NCI-H2029 treated with DMSO at 0.1 percent for 48 hours (cell line): ENCODE measurements at places on chromosomes 7 and 10.

- no peak for DNase-seq
Measured at GRCh38 chr10:120336911-120337540, 120.0 kb upstream of the PLPP4 start.

- DNase-seq = no peak
Measured at GRCh38 chr10:92567952-92568600, 5.8 kb downstream of the IDE start.

DNA sequence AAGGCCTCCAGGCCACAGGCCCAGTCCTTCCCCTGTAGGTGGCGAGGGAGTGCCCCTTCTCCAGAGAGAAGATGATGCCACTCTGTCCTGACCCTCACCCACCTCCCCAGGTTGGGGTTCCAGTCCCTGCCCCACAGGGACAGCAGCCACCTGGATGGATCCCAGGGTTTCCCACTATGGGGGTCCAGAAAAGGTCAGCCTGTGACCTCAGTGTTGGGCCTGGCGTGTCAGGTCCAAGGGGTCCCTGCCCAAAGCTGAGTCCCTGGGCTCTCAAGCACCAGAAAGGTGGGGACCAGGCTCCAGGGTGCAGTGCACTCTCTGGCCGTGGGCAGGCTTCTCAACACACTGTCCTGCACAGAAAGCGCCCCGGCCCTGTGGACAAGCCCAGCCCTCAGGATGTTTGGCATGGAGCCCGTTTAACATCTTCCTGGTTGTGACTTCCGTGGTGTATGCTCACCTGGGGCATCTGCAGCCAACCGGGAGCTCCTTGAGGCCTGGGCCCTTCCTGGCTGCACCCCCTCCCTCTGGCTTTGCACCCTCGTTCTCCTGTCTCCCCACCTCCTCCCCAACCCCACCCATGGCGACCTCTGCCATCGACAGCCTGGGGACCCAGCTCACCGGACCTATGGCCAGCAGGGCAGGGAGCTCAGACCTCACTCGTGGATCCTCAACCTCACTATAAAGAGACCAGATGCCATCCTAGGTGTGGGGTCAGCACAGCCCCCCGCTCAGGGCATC lies 58.3 kb upstream of the PPP2R2D start:
- DNase-seq = no peak

GRCh38 chr10:37467246-37467645 lies 341.8 kb downstream of the ANKRD30A start:
- DNase-seq = no peak

- no peak for DNase-seq
Measured at GRCh38 chr10:104472505-104472904, 118.9 kb downstream of the CFAP58 start.

GRCh38 chr7:110373416-110373815 lies 717.5 kb upstream of the LRRN3 start:
- DNase-seq = no peak

DNA sequence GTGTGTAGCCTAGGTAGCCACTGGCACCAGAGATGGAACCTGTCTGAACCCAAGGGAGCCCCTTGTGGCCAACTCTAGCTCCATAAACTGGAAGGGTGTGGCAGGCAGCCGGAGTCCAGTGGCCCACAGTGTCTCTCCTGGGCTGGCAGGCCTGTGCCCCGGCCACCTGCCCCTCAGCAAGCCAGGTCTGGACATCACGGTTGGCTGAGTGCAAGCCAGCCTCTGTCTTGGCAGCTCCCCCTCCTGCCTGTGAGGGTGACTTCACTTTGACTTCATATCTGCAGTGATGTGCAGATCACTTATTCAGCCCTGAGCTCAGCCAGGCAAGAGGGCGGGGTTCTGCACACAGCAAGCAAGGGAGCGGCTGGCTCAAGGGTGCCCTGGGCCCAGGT lies 1.3 kb upstream of the RET start:
- DNase-seq = no peak

- no peak for DNase-seq
Measured at GRCh38 chr10:50346942-50347341, 95.6 kb upstream of the ASAH2 start.
